ENCODE measurements at places on chromosomes 12 and 14.

DNA sequence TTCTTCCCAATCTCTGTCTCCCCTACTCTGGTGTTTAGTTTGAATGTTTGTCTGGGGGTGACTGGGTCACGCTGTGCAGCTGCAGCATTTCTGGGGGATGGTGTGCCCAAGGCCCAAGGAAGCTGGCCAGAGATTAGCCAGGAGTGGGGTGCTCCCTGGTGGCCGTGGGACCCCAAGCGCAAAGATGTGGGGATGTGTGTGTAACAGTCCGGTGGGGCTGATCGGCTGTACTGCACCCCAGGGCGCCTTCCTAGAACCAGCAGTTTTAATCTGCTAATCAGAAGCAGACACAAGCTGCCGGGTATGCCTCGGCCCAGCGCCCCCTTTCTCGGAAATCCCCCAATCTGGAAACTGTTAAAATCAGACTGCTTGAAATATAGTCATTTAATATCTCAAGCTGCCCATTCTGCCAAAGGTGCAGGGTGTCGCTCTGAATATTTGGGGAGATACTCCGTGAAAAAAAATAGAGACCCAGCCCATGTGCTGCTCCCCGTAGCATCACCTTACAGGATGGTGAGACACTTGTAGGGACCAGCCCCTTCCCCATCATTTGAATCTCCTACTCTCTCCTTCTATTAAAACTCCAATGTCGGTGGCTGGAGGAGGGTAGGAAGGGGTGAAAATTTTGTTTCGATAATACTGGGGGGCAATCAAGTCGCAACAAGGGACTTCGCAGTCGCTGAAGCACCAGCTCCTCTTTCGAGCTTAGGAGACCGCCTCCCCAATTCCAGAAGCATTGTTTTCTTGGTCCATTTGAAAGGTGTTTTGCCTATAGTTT is 4.3 kb downstream of the HOXC9 start:
- no peak for DNase-seq

DNA sequence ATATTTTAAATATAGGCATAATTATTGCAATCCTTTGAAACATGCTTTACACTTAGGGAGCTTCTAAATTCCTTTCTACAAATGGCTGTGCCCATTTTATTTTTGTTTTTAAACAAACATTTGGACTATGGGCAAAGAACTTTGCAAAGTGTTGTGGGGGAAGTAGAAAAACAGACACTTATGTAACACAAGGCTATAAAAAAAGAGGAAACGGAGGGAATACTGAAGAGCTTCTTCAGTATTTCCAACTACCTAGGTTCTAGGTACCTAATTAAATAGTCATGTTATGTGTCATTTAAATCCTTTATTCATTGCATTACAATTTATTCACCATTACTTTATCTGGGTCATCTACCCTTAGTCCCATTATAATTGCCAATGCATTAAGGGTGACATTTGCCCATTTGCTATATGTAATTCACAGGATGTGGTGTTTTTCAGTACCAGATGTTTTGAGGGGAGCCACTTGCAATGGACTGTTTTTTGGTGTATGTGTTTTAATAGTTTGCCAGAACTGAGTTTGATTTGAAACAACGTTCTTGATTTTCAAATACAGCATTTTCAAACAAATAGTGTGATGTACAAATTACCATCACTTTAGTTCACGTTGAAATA is 1.5 kb upstream of the MSRB3 start:
- DNase-seq, result no peak

- no peak for DNase-seq
Measured at GRCh38 chr12:28209782-28210181, 19.5 kb downstream of the CCDC91 start.

DNA sequence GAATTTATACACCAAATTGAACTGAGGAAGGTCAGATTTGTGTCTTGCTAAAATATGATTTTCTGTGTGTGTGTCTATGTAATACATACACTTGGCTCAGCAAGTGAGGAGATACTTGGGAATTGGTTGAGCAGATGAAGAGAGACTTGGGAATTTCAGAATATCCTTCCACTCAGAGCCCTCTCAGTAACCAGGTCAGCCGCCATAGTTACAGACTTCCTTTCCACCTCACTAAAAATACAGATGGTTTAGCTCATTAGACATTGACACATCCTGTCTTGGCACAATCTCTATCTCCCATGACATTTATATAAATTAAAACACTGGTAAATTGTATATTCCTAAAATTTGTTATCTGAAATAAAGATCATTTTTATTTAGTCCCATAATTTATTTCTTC is 15.9 kb downstream of the PIK3C2G start:
- DNase-seq, result no peak

DNA sequence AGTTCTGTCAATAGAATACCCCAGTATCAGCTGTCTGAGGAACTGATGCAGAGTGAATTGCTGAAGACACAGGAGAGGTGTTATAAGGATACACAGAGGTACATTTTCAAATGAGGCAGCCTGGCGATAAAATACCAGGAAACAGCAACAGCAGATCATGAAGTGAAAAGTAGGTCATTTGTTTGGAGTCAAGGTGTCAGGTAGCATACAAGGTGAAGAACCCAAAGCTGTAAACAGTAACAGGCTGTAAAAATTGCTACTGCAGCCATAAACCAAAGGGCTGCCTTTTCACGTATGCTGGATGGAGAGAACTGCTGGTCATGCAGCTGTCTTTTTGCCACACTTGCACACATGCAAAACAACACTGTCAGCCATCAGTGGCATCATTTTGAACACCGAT is 9.3 kb upstream of the TWF1 start:
- no peak for DNase-seq

GRCh38 chr12:29519585-29520182 is 22.2 kb upstream of the OVCH1 start:
- DNase-seq, result no peak

GRCh38 chr12:22313286-22313962 is 21.1 kb downstream of the ST8SIA1 start:
- DNase-seq, result no peak

- no peak for DNase-seq
Measured at GRCh38 chr12:70739756-70740155, 102.5 kb upstream of the PTPRB start.
